Stimulated activated CD8-positive, alpha-beta memory T cell treated with anti-CD3 and anti-CD28 coated beads, Interleukin-4, amount 100 ng/mL, for 48 hours (primary cell): ENCODE measurements at places on chromosomes 4 and X.

DNA sequence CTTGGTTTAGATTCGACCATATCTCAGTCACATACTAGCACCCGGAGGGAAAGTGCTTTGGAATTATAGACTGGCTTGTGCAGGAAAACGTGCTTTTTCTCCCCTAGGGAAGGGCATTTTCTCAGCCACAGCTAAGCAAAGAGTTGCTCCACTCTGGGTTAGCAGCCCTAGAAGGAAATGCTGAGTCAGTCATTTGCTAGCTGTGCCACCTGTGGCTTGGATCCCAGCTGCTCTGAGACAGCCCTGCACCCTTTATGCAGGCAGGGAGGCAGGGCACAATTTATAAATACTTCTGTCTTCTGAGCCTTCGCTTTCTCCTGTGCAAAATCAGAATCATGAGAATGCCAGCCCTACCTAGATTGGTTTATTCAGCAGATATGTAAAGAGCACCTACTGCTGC lies 1.3 kb upstream of the USP51 start:
- DNase-seq: no peak

- DNase-seq: peak; percentile 39
Measured at GRCh38 chrX:7088968-7089615, 58.4 kb upstream of the STS start.

- DNase-seq: no peak
Measured at GRCh38 chr4:184902550-184902949, 76.8 kb upstream of the ACSL1 start.

DNA sequence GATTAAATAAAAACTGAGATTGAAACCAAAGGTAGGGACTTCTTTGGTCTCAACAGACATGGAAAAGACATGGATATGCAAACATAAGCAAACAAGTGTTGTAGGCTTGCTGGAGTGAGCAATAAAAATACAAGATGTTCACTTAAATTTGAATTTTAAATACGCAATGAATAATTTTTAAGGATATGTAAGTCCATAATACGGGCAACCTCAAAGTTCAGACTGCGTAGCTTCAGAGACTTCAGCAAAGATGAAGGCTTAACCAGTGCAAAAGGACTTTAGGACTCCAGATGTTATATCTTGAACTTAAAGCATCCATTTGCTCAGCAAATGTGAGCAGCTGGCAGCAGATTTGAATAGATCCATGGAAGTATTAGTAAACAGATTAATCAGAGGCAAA lies 549.3 kb downstream of the ARAP2 start:
- no peak for DNase-seq

GRCh38 chr4:95547715-95548471 lies 880 bp downstream of the UNC5C start:
- peak; percentile 24 for DNase-seq
